Stimulated activated CD8-positive, alpha-beta memory T cell treated with anti-CD3 and anti-CD28 coated beads, Interleukin-4, amount 100 ng/mL, for 4 hours (primary cell): ENCODE measurements at places on chromosomes 1 and 21.

- DNase-seq: no peak
Measured at GRCh38 chr1:55559161-55559611, 344.0 kb upstream of the USP24 start.

DNA sequence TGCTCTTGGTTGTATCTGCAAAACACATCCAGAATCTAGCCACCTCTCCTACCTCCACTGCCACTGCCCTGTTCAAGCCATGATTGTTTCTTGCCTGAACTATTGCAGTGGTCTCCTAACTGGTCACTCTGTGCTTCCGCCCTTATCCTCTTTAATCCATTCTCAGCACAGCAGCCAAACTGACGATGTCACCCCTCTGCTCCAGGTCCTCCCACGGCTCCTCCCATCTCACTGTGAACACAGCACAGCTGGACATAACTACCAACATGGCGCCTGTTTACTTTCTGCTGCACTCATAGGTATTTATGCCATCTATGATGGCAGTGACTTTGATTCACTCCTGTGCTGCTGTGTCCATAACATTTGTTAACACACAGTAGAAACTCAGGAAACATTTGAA, 406.7 kb downstream of the DISC1 start:
- DNase-seq: no peak

GRCh38 chr1:20250340-20250989, 40.2 kb upstream of the VWA5B1 start:
- no peak for DNase-seq

GRCh38 chr1:60695716-60696171, 386.6 kb upstream of the NFIA start:
- DNase-seq: no peak
